Osteoblast (primary cell): ENCODE measurements at places on chromosomes 13 and 19. TPM values are rescaled to one million over a fixed set of nuclear protein-coding genes. Genes with fewer than 3 reads are reported as not detected.

SPRED3 gene
- total RNA-seq: 1.8 and 2.2 TPM in 2 replicates

GET3 gene
- total RNA-seq: 99.5 and 104 TPM in 2 replicates

PSG1 gene
- total RNA-seq: 0.36 and 1.2 TPM in 2 replicates

IGFL4 gene
- total RNA-seq: not detected in 2 replicates

SPINT2 gene
- total RNA-seq: 1.8 and 2.2 TPM in 2 replicates

DYRK1B gene
- 17.1 and 19.5 TPM in 2 replicates for total RNA-seq

TTYH1 gene
- total RNA-seq: not detected in 2 replicates

DNA sequence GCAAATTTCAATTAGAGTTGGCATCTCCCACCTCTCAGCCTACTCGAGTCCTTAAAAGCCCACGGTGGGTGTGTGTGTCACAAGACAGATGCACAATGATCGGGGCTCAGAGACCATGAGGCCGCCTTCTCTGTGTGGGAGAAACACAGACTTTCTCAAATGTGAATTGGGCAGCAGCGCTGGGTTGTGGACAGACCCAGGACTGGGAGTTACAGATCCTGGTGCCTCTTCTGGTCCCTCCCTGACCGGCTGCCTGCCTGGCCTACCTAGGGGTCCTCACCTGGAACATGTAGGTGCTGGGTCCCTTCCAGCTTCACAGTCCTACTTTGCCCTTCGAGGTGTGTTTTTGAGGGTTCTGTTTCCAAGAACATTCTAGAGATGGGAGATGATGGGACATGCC lies 4.9 kb downstream of the CEACAM8 start:
- H3K27ac ChIP-seq: no peak overlapping the region
- no peaks in the 10 kb centered on the region for H3K36me3 ChIP-seq
- no peaks in the 10 kb centered on the region for H3K4me1 ChIP-seq
- H3K27me3 ChIP-seq: peaks cover 22% of the 10 kb centered on the region
- H3K4me3 ChIP-seq: no peak overlapping the region
- DNase-seq: no peak

- no peaks in the 10 kb centered on the region for H3K36me3 ChIP-seq
- peaks cover 27% of the 10 kb centered on the region for H3K4me1 ChIP-seq
- no peak for DNase-seq
- peak overlapping the region; percentile 48 for H3K27ac ChIP-seq
These were observed 41.2 kb upstream of the USPL1 start for GRCh38 chr13:30576528-30576927.

DNA sequence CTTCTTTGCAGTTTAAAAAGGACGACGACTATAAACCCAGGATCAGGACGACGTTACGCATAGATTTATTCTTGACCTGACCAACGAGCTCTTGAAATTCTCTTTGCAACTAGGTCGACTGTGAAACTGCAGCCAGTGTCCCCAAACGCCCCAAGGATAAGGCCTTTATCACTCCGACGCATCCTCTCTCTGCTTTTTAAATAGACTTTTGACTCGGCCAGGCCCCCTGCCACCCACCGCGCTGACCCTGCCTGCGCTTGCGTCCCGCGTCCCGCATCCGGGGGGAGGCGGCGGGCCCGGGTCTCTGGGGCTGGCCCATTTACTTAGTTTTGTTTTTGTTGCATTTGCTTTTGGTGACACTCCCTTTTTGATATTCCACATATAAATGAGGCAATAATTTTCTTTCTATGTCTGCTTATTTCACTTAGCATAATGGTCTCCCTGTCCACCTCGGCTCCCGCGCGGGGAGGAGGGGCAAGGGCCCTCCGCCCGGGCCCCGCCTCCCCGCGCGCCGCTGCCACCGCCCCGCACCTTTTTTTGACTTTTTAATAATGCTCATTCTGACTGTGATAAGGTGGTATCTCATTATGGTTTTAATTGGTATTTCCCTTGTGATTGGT lies 17.4 kb downstream of the RB1 start:
- no peak for DNase-seq
- no peaks in the 10 kb centered on the region for H3K4me1 ChIP-seq
- peaks cover 12% of the 10 kb centered on the region for H3K36me3 ChIP-seq

GRCh38 chr13:74045583-74045982 lies 88.6 kb downstream of the KLF12 start:
- H3K36me3 ChIP-seq: peaks cover 10% of the 10 kb centered on the region
- H3K27ac ChIP-seq: no peak overlapping the region
- no peak overlapping the region for H3K4me3 ChIP-seq
- H3K27me3 ChIP-seq: no peaks in the 10 kb centered on the region
- DNase-seq: no peak

DNA sequence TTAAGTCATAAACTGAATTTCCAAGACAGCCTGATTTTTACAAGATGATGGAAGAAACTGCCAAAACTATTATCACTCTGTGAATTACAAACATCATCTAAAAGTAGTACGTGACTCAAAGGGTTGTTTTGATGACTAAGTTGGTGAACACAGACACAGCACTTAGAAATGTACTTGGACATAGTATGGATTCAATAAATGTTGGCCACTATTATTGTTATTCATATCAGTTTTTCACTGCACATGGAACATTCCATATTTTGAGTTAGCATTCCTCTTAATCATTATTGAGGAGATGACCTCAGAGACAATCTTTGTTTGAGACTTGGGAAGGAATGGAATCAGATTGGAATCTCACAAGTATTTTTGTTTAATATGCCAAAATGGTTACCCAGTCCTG lies 172.9 kb downstream of the OXGR1 start:
- no peaks in the 10 kb centered on the region for H3K4me1 ChIP-seq
- no peak overlapping the region for H3K4me3 ChIP-seq
- no peaks in the 10 kb centered on the region for H3K27me3 ChIP-seq

DNA sequence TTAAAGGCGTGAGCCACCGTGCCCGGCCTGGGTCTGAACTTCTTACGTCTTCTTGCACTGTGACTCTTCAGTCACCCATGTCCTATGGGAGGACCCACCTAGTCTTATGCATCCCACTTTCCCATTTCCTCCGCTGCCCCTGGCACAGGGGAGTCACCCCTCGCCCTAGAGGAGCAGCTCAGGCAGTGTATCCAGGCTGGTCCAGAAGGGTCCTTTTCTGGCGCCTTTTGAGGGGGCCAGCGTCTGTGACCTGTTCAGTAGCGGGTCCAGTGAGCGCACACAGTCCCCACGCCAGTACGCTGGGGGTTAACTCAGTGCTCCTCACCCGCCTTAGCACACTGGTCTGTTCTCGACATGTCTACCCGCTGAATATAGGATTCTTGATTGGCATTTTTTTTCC lies 107.1 kb downstream of the TM9SF2 start:
- no peak for DNase-seq
- no peaks in the 10 kb centered on the region for H3K36me3 ChIP-seq

GRCh38 chr19:45814166-45814780 lies 835 bp downstream of the RSPH6A start:
- H3K36me3 ChIP-seq: peaks cover 6% of the 10 kb centered on the region
- peaks cover 17% of the 10 kb centered on the region for H3K4me1 ChIP-seq
- H3K27ac ChIP-seq: no peak overlapping the region
- no peak overlapping the region for H3K4me3 ChIP-seq

DNA sequence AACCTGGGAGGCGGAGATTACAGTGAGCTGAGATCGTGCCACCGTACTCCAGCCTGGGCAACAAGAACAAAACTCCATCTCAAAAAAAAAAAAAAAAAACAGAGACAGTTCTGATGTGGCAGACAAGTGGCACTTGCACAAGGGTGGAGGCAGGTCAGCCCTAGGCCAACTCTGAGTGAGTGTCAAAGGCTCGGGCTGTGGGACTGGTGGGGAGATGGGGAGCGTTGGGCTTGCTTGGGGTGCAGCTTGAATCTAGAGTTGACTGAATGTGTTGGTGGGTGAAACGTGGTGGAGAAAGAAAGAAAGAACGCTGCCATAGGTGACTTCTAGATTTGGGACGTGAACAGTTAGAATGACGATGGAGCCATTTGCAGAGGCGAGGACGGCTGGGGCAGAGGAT lies 121.3 kb upstream of the SPACA7 start:
- no peak overlapping the region for H3K4me3 ChIP-seq
- no peak for DNase-seq
- H3K27me3 ChIP-seq: no peaks in the 10 kb centered on the region
- H3K27ac ChIP-seq: no peak overlapping the region

GRCh38 chr13:52374389-52374788 lies 31.6 kb downstream of the THSD1 start:
- DNase-seq: no peak
- no peaks in the 10 kb centered on the region for H3K27me3 ChIP-seq
- peaks cover 26% of the 10 kb centered on the region for H3K4me1 ChIP-seq
- H3K36me3 ChIP-seq: peaks cover 9% of the 10 kb centered on the region
- no peak overlapping the region for H3K4me3 ChIP-seq

DNA sequence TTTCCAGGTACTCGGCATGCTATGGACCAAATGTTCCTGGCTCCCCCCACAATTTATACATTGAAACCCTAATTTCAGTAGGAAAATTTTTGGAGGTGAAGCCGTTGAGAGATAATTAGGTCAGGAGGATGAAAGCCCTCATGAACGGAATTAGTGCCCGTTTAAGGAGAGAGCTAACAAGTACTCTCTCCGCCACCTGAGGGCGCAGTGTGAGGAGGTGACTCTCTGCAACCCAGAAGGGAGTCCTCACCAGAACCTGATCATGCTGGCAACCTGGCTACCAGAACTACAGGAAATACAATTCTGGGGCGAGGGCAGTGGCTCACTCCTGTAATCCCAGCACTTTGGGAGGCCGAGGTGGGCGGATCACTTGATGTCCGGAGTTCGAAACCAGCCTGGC lies 397.8 kb downstream of the SLITRK5 start:
- DNase-seq: no peak
- no peak overlapping the region for H3K4me3 ChIP-seq
- no peaks in the 10 kb centered on the region for H3K27me3 ChIP-seq
- H3K36me3 ChIP-seq: no peaks in the 10 kb centered on the region

DNA sequence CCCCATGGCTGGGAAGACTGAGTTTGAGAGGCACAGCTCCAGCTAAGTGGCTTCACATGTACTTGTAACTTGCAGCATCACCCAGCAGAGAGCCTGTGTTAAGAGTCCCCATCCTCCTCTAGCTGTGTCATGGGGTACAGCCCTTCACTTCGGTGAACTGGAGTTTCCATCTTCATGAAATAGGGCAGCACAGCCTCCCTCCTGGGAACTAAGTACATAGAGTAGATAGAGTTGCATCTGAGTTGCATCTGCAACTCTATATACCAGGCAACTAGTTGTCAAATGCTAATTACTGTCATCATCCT lies 1.2 kb downstream of the PRDX2 start:
- no peak overlapping the region for H3K27ac ChIP-seq
- peaks cover 14% of the 10 kb centered on the region for H3K4me1 ChIP-seq
- peak; percentile 62 for DNase-seq
- peak overlapping the region; percentile 94 for H3K4me3 ChIP-seq

- no peaks in the 10 kb centered on the region for H3K27me3 ChIP-seq
- H3K4me3 ChIP-seq: no peak overlapping the region
- H3K36me3 ChIP-seq: peaks cover 52% of the 10 kb centered on the region
- no peak for DNase-seq
- no peak overlapping the region for H3K27ac ChIP-seq
- peaks cover 9% of the 10 kb centered on the region for H3K4me1 ChIP-seq
These were observed 10.6 kb downstream of the TRIP10 start for GRCh38 chr19:6750062-6750461.

GRCh38 chr13:42063105-42063504 lies 14.7 kb downstream of the DGKH start:
- no peak overlapping the region for H3K4me3 ChIP-seq
- peaks cover 19% of the 10 kb centered on the region for H3K4me1 ChIP-seq
- no peak for DNase-seq
- H3K36me3 ChIP-seq: peaks cover 13% of the 10 kb centered on the region
- no peak overlapping the region for H3K27ac ChIP-seq

GRCh38 chr19:35005256-35005977 lies 5.3 kb downstream of the GRAMD1A start:
- H3K4me3 ChIP-seq: no peak overlapping the region
- H3K27ac ChIP-seq: peak overlapping the region; percentile 54
- DNase-seq: peak; percentile 73
- peaks cover 13% of the 10 kb centered on the region for H3K36me3 ChIP-seq
- peaks cover 26% of the 10 kb centered on the region for H3K4me1 ChIP-seq

GRCh38 chr13:25570185-25570584 lies 198.4 kb downstream of the ATP8A2 start:
- no peaks in the 10 kb centered on the region for H3K36me3 ChIP-seq
- H3K4me3 ChIP-seq: no peak overlapping the region
- H3K27me3 ChIP-seq: no peaks in the 10 kb centered on the region
- H3K27ac ChIP-seq: no peak overlapping the region

DNA sequence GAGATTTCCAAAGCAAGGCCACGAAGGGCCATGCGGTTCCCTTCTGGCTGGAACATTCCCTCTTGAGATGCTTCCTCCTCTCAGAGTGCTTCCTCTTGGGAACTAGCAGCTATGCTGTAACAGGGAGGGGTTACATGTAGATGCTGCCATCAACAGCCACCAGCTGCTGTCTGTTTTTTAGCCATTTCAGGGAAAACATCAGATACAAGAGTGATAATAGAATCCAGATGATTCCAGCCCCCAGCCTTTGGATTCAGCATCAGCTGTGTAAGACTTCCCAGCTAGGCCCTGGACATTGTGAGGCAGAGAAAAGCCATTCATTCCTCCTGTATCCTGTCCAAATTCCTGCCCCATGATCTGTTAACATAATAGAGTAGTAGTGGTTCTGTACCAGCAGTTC lies 8.2 kb upstream of the ZNF177 start:
- no peaks in the 10 kb centered on the region for H3K27me3 ChIP-seq
- H3K4me1 ChIP-seq: no peaks in the 10 kb centered on the region
- no peak overlapping the region for H3K27ac ChIP-seq
- no peak for DNase-seq

- H3K36me3 ChIP-seq: no peaks in the 10 kb centered on the region
- H3K4me3 ChIP-seq: no peak overlapping the region
- H3K27me3 ChIP-seq: peaks cover 45% of the 10 kb centered on the region
- no peak for DNase-seq
These were observed 23.9 kb downstream of the ZIC5 start for GRCh38 chr13:99947666-99948065.

GRCh38 chr19:661427-662196 lies 1.4 kb downstream of the RNF126 start:
- DNase-seq: peak; percentile 98
- H3K36me3 ChIP-seq: no peaks in the 10 kb centered on the region
- H3K4me3 ChIP-seq: peak overlapping the region; percentile 84
- peak overlapping the region; percentile 72 for H3K27ac ChIP-seq
- no peaks in the 10 kb centered on the region for H3K27me3 ChIP-seq

GRCh38 chr13:85567909-85568308 lies 231.3 kb downstream of the SLITRK6 start:
- no peak overlapping the region for H3K27ac ChIP-seq
- no peaks in the 10 kb centered on the region for H3K36me3 ChIP-seq
- H3K4me1 ChIP-seq: no peaks in the 10 kb centered on the region
- no peak overlapping the region for H3K4me3 ChIP-seq
- no peaks in the 10 kb centered on the region for H3K27me3 ChIP-seq
- DNase-seq: no peak
